ENCODE measurements at places on chromosomes 6 and 20.

DNA sequence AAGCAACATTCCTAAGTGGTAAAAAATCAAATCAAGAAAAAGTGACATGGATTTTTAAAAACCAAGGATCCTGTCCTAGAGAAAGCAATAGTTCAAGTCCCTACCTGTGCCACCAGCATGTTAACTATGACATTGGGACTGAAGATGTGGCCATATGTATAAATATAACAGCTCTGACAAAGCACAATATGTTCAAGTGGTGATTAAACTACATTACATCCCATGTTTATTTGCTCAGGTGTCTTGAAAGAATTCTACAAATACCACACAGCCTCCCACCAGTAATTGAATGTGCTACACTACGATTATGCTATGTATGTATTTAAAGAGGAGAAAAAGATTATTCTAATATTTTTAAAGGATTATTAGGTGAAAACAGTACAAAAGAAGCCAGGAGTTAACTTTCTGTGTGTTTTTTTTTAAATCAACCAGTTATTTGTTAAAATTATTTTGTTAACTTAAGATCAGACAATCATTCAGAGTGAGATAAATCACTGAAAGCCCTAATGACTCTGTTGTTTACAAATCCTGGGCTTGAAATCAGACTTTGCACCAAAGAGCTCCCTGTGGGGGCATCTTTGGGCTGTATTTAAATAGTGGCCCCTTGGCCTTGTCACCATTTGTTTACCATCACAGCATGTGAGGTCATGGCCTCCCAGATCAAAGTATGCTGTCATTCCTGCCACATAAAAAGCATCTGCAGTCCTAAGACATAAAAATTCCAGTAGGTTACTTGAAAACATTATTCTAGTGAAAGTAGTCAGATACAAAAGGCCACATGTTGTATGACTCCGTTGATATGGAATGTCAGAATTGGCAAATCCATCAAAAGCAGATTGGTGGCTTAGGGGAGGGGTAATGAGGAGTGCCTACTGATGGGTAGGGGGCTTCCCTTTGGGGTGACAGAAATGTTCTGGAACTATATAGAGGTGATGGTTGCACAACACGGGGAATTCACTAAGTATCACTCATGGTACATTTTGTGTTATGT lies 17.1 kb downstream of the TTLL2 start:
- DNase-seq, result no peak

GRCh38 chr6:159594750-159595117 lies 98.3 kb downstream of the SOD2 start:
- DNase-seq, result no peak

DNA sequence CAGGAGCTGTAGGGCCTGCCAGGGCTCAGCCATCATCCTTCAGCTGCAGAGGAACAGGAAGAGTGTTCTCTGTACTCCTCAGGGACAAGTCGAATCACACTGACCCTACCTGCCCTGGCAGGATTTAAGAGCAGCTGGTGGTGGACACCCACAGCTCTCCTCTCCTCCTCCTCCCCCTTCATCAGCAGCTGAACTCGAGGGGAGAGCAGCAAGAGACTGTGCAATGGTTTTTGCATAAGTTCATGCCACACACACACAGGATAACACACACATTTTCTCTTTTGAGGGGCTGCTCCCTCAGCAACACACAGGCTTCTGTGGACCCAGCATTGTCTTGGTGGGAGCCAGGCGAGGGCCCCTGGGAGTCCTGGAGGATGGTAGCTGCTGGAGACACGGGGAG lies at the start of gene CST11:
TSS of gene CST11 (minus strand) at position 101 of the 400 bp plus-strand sequence. CDS start at position 36, 65 bp downstream.
- no peak for DNase-seq

DNA sequence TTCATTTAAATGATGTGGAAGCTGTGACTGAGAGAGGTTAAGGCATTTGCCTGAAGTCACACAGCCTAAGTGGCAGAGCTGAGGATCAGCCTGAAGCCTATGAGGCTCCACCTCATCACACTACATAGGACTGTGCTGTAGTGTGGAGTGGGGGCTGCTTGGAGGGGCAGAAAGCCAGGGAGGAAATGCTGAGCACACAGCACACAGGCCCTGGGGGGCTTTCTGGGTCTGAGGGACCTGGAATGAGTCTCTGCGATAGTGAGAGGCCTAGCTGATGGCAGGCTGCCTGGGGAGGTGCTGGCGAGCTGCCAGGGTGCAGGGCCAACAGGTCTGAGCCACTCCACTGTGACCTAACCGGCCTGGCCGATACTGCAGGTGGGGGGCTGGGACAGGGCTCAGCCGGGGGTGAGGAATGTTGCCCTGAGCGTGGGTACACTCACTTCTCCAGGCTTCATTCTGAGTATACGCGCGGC lies 2.2 kb upstream of the ARHGAP40 start:
- no peak for DNase-seq

- DNase-seq, result no peak
Observed at GRCh38 chr6:34301408-34301807, 52.6 kb upstream of the SMIM29 start.

DNA sequence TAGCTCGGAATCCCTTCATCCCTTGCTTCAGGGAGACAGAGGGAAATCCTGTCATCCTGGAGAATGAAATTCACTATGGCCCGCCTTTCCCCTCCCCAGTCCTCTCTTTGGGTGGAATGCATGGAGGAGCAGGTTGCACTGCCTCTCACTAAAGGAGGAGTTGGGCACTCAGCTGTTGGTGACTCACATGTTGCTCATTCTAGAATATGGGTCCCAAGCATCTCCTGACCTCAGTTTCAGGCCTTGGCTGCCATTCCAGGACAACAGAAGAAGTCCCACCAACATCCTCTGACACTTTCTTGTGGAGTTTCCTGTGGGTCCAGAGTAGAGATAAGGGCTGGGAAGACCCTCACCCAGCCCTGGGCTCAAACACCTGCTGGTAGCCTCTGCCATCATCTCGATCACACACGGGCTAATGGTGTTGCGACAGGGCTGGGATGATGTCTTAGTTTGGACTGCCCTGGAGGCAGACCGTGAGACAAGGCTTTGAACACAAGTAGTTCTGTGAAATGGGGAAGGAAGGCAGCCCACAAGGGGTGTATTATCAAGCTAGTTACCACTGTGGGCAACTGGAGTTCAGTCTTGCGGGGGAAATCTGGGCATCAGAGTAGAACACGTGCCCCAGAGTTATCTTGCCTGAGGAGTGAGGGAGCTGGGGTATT lies 52.4 kb upstream of the RNF24 start:
- no peak for DNase-seq

Data from activated CD4-positive, CD25-positive, alpha-beta regulatory T cell treated with anti-CD3 and anti-CD28 coated beads, Interleukin-2, amount 50 U/mL, for 72 hours (primary cell).